ENCODE measurements at places on chromosomes 4 and X.

GRCh38 chrX:115459883-115460880, 100.8 kb upstream of the PLS3 start:
- no peak for DNase-seq

DNA sequence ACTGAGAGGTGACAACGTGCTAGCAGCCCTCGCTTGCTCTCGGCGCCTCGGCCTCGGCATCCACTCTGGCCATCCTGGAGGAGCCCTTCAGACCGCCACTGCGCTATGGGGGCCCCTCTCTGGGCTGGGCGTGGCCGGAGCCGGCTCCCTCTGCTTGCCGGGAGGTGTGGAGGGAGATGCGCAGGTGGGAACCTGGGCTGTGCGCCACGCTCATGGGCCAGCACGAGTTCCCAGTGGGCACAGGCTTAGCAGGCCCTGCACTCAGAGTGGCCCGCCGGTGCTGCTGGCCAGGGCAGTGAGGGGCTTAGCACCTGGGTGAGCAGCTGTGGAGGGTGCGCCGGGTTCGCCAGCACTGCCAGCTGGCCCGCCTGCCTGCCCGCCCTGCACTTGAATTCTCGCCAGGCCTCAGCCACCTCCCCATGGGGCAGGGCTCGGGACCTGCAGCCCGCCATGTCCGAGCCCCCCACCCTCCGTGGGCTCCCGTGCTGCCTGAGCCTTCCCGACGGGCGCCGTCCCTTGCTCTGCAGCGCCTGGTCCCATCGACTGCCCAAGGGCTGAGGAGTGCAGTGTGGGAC, 148.0 kb downstream of the RAPGEF2 start:
- DNase-seq: no peak

DNA sequence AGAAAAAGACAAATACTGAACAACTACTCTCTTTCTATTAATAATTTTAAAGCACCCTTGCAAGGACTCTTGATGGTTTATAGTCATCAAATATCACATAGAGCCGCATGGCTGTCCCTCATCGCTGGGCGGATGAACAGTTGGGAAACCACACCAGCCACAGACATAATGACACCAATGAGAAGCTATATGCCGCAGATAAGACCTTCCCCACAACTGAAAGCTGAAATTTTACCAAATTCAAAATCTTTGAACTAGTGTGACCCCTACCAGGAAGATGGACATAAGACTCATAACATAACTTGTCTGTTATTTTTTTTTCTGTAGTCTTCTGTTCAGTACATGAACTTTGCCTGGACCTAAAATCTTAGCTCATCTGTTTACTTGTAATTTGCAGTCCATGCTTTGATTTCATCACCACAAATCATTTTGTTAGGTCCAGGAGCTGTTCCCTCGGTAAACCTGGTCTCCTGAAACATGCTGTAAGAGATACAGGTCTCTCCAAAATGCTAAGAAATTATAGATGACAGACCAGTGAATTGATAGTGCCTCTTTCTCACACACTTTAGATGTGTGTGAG, 157.3 kb upstream of the RAPGEF2 start:
- DNase-seq: no peak

GRCh38 chrX:33357606-33358005, 146.3 kb upstream of the DMD start:
- no peak for DNase-seq

DNA sequence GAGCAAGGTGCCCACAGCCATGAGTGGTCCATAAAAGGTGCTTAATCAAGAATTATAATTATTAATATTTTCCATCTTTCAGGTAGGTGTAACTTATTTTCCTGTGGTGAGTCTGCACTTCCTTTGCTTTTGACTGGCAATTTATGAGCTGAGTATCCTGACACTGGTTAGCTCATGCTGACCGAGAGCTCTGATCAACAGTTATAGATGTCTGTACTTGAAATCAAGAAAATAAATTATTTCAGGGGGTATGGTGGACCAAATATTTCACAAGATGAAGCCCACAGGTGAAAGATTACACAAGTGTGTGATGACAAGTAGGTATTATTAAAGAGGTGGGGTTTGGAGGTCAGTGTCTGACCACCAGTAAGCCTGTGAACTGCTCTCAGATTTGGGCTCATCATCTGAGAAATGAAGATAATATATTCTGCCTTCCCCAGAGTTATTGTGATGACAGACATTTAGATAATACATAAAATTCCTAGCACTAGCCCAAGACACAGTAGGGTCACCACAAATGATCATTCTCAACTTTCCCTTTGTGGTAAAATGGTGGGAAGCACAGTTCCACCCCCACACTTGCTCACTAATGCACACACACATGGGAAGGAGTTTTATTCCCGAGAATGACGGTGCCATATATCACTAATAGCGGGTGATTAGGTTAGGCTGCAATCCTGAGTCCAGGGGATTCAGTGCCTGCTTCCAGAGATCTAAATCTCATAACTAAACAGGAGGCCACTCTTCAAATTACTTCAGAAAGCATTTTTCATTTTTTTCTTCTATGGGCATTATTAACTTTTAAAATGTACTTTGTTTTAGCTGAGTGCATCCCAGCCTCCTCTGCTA, 34.0 kb upstream of the PACRGL start:
- DNase-seq: no peak

DNA sequence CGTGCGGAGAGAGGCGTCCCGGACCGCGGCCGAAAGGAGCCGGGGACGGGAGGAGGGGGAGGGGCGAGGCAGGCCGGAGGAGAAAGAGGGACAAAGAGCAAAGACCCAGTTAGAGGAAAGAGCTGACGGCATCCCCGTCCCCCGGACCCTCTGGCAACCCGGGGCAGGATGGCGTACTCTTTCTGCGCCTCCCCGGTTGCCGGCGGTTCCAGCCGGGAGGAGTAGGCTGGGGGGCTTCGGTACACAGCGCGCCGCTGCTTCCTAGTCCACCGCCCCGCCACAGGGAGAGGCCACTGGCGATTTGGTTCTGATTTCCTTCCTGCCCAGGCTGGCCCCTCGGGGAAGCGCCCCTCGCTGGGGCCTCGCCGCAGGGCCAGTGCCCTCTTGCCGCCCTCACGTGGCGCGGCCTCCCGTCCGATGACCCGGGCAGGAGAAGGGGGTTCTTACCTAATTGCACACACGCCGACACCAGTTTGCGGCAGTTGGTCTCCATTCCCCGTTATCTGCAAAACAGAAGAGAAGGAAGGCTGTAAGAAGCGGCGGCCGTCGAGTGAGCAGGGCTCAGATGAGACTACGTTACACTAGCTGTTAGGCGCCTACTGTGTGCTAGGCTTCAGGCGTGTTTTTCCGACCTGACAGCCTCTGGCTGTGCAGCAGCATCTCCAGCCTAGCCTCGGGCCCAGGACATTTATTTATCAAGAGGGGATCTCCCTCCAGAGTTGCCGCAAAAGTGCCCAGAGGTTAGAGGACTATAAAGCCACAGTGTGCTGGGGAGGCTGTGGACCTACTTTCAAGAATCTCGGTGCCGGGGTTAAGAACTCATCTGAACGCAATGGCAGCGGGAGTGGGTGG, 9.9 kb upstream of the PITX2 start:
- no peak for DNase-seq

- DNase-seq: no peak
These were observed 1167.2 kb upstream of the PABPC4L start for GRCh38 chr4:135368831-135369230.

- no peak for DNase-seq
These were observed 935.7 kb downstream of the RAPGEF2 start for GRCh38 chr4:160038615-160039014.

GRCh38 chrX:43822014-43822413, 60.2 kb downstream of the MAOB start:
- no peak for DNase-seq

Data from HL-60 (cell line).